ENCODE measurements at places on chromosomes 16 and 17. TPM values are rescaled to one million over a fixed set of nuclear protein-coding genes. Genes with fewer than 3 reads are reported as not detected.

DNA sequence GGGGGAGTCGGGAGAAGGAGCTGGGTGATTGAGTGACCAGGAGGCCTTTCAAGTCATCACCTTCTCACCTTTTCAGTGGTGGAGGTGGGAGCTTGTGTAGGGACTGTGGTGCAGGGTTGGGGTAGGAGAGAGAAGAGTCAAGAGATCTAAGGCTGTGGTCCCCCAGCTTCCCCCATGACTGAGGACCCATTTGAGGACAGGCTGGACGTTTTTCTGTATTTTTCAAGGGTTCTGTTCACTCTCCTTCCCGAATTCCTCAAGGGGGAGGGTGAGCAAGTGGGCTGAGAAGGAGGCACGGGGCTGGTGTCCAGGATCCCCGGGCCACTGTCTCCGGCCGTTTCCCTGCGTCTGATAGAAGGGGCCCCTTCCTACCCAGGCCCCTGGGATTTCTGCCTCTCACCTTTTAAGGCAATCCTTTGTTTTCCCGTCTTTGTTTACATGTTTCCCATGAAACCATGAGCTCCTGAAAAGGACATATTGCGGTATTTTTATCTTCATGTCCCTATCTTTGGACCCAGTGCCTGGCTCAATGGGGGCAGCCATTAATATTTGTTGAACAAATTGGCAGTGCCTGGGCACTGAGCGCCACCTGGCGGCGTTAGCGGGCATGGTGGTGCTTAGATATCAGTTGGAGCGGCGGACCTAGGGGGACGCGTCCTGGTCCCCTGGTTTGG is 9.2 kb upstream of the CD300A start:
- no peaks in the 10 kb centered on the region for H3K36me3 ChIP-seq
- no peaks in the 10 kb centered on the region for H3K27me3 ChIP-seq
- no peak overlapping the region for H3K4me3 ChIP-seq
- DNase-seq, result peak; percentile 62
- peaks cover 24% of the 10 kb centered on the region for H3K4me1 ChIP-seq

The VAT1L gene
- total RNA-seq, result not detected

DNA sequence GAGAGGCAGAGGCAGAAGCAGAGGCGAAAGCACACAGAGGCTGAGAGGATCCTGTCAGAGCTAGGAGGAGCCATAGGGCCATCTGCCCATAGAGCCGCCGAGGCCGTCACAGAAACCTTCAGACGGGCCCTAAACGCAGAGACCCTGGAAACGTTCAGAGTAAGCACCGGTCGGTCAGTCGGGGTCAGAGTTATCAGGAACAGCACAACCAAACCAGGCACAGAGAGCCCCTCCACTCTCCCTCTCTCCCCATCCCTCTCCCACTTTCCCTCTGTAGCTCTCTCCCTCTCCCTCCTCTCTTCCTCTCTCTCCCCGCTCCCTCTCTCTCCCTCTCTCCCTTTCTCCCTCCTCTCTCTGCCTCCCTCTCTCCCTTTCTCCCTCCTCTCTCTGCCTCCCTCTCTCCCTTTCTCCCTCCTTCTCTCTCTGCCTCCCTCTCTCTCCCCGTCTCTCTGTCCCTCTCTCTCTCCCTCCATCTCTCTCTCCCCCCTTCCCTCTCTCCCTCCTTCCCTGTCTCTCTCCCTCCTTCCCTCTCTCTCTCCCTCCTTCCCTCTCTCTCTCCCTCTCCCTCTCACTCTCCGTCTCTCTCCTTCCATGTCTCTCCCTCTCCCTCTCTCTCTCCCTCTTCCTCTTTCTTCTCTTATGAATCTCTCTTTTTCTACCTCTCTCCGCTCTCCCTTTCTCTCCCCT is 138.9 kb downstream of the C16orf95 start:
- H3K27me3 ChIP-seq, result peaks cover 40% of the 10 kb centered on the region
- no peaks in the 10 kb centered on the region for H3K4me1 ChIP-seq
- no peak overlapping the region for H3K4me3 ChIP-seq
- no peak overlapping the region for H3K27ac ChIP-seq
- DNase-seq, result no peak

The RTN4RL1 gene
- 0.90 TPM for total RNA-seq

DNA sequence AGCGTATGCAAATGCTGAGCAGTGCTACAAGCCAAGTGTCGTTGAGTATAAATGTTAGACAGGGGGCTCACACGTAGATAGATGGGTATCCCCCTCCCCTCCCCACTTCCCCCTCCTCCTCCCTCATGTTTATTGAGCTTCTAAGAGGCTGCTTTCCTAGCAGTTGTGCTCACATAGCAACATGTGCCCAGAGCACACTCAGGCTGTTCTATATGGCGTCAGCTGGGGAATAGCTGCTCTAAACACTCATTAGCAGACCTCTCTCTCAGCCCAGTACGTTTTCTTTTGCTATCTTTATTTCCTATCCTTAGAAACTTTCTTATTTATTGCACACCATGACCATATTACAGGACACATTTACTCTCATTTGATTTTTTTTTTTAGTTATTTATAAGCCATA is 1.8 kb downstream of the KCNJ2 start:
- no peak for DNase-seq
- peaks cover 78% of the 10 kb centered on the region for H3K27me3 ChIP-seq
- no peak overlapping the region for H3K4me3 ChIP-seq
- H3K4me1 ChIP-seq, result peaks cover 12% of the 10 kb centered on the region
- no peak overlapping the region for H3K27ac ChIP-seq

GRCh38 chr16:22035153-22035552 is 27.2 kb downstream of the MOSMO start:
- H3K36me3 ChIP-seq, result no peaks in the 10 kb centered on the region
- no peaks in the 10 kb centered on the region for H3K27me3 ChIP-seq
- H3K4me1 ChIP-seq, result peaks cover 32% of the 10 kb centered on the region
- peak overlapping the region; percentile 56 for H3K27ac ChIP-seq

The NECAB2 gene
- not detected for total RNA-seq

The TMEM92 gene
- total RNA-seq, result not detected

- no peaks in the 10 kb centered on the region for H3K36me3 ChIP-seq
- no peak overlapping the region for H3K4me3 ChIP-seq
These were observed 46.2 kb downstream of the ZFPM1 start for GRCh38 chr16:88499292-88499691.

All from T-helper 17 cell (primary cell).